ENCODE measurements at places on chromosomes 1 and 21. TPM values are rescaled to one million over a fixed set of nuclear protein-coding genes. Genes with fewer than 3 reads are reported as not detected.
A peak's percentile ranks its signal among the peaks of the same experiment; 100 is the strongest.

GRCh38 chr1:228794810-228795209 lies 59.5 kb downstream of the RHOU start:
- no peak for DNase-seq

GRCh38 chr1:176055398-176055797 lies 151.7 kb downstream of the COP1 start:
- DNase-seq, result no peak

- no peak for DNase-seq
Measured at GRCh38 chr1:246454655-246455054, 52.4 kb downstream of the SMYD3 start.

DNA sequence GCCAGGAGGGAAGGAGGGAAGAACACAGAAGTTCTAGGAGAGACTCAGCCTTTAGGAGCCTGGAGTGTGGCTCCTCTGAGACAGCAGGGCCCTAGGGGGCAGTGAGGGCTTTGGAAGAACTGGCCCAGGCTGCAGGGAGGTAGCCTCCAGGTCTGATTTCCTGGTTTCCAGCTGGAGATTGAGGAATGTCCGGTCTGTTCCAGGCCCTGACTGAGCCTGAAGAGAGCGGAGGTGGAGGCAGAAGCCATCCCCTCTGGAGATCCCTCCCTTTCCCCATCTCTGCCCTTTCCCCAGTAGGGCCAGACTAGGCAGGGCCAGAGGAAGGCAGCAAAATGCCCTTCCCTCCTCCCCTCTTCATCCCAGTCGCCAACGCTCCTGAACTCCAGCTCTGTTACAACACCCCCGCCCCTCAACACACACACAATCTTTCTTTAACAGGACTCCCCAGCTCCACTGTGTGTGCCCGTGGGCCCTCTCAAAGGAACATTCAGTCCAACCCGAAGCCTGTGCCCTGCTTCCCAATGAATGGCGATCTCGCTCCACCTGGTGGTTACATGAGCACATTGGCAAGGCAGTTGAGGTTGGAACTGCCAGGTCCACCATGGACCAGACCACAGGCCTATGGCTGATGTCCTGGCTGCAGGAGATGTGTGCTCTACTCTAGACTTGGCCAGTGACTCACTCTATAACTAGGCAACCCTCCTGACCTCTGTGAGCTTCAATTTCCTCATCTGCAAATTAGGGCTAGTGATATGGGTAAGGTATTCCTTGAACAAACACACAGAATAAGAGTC lies 32.0 kb downstream of the MAP7D1 start:
- peak; percentile 81 for DNase-seq

GRCh38 chr1:930633-931138 lies 7.0 kb downstream of the SAMD11 start:
- no peak for DNase-seq

- DNase-seq, result no peak
Measured at GRCh38 chr1:34822202-34822601, 29.4 kb downstream of the GJA4 start.

- DNase-seq, result no peak
Measured at GRCh38 chr1:7636795-7637526, 134.1 kb upstream of the VAMP3 start.

- peak; percentile 51 for DNase-seq
Measured at GRCh38 chr1:56831871-56832693, 12.9 kb upstream of the FYB2 start.

DNA sequence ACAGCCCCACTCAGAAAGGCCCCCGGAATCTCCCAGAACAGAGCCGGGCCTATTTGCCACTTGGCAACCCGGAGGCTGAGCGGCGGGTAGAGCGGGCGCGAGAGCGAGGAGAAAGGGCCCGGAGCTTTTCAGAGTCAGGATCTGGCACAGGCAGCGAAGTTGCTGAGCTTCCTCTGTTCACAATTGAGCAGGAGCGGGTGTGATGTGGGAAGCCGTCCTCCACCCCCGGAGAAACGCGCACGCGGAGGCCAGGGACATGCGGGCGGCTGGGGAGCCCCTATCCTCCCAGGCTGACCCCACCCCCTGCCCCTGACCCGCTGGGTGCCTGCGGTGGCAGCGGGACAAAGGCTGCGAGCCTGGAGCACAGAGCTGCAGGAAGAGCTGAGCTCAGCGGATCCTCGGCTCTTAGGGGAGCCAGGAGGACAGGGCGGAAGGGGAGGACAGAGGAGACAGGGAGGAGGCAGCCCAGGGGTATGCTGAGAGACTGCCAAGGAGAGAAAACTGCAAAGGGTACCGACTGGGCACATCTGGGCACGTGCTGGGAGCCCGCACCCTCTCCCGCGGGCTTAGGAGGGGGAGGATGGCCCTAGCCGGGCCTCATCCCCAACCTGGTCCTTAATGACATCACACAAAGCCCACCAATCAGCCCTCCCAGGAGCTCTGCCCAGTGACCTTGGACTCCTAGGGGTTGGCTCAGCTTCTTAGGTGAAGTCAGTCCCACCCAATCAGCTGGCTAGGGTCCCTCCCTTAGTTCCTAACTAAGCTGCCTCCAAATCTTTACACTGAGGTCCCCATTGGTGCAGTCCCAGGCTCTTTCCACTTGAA lies 9.3 kb downstream of the KIF21B start:
- no peak for DNase-seq

DNA sequence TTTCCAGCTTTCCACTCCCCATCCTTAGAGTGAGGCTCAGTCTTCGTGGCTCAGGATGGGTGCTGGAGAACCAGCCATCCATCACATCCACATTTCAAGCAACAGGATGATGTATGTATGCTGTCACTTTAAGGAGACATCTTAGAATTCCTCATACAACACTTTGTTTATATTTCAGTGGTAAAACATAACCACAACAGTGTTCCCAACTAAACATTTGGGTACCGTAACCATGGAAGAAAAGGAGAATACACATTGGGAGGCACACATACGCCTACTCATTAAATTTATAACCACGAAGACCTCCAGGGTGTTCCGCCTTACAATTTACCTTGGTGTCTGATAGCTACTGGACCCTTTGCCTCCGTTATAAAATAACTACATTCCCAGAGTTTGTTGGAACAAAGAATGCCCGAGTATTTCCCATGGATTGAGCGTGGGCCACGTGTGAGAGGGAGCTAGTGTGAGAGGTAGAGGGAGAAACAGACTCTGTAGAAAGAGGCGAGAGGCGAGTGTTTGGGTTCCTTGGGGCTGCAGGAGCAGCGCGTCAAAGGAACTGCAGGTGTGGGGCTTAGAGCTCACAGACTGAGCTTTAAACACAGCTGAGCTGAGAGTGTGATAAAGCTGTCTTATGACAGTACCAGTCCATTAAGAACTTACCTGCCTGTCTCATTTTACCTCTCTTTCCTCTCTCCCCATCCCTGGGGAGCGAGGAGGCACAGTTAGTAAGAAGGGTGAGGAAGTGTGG lies 111.5 kb upstream of the USP24 start:
- DNase-seq, result no peak

DNA sequence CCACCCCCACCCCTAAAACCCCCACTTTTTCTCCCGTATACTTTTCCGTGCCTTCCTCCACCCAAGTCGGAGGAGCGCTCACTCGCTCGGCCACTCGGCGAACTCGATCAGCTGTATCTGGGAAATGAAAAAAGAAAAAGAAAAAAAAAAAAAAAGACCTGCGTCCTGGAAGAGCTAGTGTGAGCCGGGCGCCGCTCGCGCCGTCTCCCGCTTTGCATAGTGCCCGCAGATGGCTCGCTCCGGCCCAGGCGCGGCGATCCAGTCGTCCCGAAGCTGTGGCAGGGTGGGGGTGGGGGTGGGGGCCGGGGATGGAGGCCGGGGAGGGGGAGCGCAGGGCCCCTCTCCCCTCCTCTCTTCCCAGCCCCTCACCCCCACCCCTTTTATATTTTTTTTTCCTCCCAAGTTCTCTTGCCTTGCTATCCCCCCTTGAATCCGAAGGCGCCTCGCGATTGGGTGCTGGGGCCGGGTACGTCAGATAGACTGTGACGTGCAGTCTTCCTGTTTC lies 299 bp upstream of the PROX1 start:
- DNase-seq, result no peak

DNA sequence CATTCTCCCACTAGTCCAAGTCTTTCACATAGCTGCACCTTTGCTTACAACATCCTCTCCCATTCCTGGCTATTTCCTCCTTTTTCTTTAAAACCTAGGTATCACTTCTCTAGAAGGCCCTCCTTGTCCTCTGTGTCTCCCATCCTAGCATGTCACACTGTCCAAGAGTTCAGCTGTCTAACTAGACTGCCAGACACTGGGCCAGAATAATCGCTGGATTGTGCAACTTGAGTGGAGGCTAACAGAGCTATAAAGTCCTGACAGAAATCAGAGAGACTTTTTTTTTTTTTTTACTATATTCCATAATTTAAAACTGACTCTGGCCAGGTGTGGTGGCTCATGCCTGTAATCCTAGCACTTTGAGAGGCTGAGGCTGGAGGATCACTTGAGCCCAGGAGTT lies 4.2 kb upstream of the ANGPTL7 start:
- no peak for DNase-seq

- DNase-seq, result no peak
Measured at GRCh38 chr1:40782371-40782956, 1.1 kb upstream of the KCNQ4 start.

DNA sequence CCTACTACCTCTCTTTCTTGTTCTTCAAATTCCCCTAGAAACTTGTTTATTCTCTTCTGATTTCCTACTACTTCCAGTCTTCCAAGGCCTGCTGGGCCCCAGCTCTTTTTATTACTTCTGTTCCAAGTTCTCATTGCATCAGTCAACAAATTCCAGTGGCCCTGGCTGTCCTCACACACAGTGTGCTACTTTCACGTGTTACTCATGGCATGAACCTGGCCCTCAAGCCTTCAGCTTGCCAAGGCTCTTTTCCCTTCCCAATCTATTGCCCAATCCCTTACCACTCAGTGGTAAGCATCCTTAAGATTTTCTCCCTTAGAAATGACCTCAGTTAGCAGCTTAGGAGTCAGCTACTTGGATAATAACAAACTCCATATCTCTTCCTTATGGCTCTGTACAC lies 613.5 kb downstream of the LMO4 start:
- DNase-seq, result no peak

GRCh38 chr1:26733392-26733791 lies 37.6 kb downstream of the ARID1A start:
- DNase-seq, result no peak

GRCh38 chr1:224762046-224762445 lies 145.9 kb downstream of the CNIH3 start:
- no peak for DNase-seq

- no peak for DNase-seq
Measured at GRCh38 chr1:18945401-18945849, 11.1 kb downstream of the IFFO2 start.

- no peak for DNase-seq
Measured at GRCh38 chr1:35717911-35718476, 690 bp downstream of the C1orf216 start.

- no peak for DNase-seq
Measured at GRCh38 chr1:209890641-209891330, 47.2 kb upstream of the SYT14 start.

- no peak for DNase-seq
Measured at GRCh38 chr1:230286166-230286889, 139.8 kb downstream of the PGBD5 start.

DNA sequence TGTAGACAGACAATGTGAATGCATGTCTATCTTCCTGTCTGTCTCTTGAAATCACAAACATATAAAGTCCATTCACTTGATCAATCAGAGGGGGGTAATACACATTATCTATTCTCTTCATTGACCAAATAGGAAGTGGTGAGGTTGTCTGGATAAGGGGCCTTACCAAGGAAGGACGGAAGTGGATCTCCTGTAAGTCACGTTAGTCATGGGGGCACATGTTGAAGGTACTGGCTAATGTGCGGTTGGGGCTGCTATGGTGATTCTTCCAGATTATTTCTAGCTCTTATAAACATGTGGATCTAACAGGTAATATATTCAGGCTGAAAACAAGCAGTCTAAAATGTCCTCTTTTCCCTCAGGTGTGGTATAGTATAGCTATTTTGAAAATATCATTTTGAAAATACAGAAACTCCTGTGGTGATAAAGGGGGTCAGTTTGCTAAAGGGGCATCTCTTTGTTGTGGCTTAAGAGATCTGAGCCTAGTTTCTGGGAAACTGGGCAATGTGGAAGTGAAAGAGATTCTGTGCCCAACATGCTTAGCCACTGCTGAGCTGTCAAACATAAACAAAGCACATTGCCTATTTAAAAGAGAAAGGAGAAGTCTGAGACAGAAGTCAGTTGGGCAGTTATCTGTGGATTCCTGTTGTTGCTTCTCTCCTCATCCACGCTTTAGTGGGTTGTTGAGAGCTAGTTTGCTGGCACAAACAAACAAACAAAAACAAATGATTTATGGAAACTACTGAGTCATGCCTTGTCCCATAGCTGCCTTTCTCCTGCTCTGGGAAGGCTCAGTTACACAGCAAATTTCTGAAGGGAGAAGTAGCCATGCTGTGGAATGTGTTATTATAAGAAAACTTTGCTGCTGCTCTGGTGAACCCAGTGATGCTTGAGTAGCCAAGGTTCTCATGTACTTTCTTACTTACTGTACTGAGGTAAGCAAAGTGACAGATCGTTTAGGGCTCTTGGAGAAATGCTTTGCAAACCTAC lies 166.9 kb downstream of the HLX start:
- DNase-seq, result peak; percentile 12

The RHBG gene
- total RNA-seq, result 0.28 TPM

The TMEM39B gene
- 35.0 TPM for total RNA-seq

The PDZK1 gene
- 2.3 TPM for total RNA-seq

The CFAP45 gene
- total RNA-seq, result 1.6 TPM

The LRRC39 gene
- 0.26 TPM for total RNA-seq

The REG4 gene
- not detected for total RNA-seq

The C1orf115 gene
- 3.9 TPM for total RNA-seq

The SEC16B gene
- total RNA-seq, result 0.39 TPM

The INKA2 gene
- 0.54 TPM for total RNA-seq

The GSTM1 gene
- total RNA-seq, result not detected

The TMEM201 gene
- 26.5 TPM for total RNA-seq

The ZNF593OS gene
- not detected for total RNA-seq

The COL16A1 gene
- 7.6 TPM for total RNA-seq
